Tibial nerve (tissue), 4 donors: ENCODE measurements at places on chromosomes 16 and 17.

DNA sequence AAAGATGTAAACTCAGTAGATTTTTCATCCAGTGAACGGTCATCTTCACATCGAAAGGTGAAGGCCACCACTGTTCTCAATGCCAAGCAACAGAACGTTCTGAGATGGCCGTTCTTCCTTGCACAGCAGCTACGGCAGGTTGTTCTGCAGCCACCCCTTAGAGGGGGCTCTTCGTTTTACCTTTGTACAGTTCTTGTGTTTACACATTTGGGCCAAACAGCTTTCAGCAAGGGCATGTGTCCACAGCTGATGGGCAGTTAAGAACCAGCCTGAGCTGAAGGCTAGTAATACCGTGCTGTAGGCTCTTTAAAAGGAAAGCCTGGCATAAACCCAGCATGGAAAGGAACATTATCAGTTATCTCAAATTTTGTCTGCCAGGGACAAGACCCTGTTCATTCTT is 15.9 kb downstream of the PLD6 start:
- no peak for DNase-seq

- DNase-seq = no peak
These were observed 78.0 kb downstream of the KNOP1 start for GRCh38 chr16:19639986-19640421.

GRCh38 chr16:11564046-11564926 is 22.4 kb downstream of the LITAF start:
- DNase-seq = no peak

- no peak for DNase-seq
These were observed 19.8 kb downstream of the MAPT start for GRCh38 chr17:45914047-45914717.
